ENCODE measurements at places on chromosomes 7 and 10.

- no peak for DNase-seq
Measured at GRCh38 chr7:94295850-94296249, 98.8 kb upstream of the COL1A2 start.

GRCh38 chr10:6482737-6483357 is 97.2 kb downstream of the PRKCQ start:
- no peak for DNase-seq

GRCh38 chr7:26657206-26657641 is 207.2 kb downstream of the SKAP2 start:
- DNase-seq: no peak

DNA sequence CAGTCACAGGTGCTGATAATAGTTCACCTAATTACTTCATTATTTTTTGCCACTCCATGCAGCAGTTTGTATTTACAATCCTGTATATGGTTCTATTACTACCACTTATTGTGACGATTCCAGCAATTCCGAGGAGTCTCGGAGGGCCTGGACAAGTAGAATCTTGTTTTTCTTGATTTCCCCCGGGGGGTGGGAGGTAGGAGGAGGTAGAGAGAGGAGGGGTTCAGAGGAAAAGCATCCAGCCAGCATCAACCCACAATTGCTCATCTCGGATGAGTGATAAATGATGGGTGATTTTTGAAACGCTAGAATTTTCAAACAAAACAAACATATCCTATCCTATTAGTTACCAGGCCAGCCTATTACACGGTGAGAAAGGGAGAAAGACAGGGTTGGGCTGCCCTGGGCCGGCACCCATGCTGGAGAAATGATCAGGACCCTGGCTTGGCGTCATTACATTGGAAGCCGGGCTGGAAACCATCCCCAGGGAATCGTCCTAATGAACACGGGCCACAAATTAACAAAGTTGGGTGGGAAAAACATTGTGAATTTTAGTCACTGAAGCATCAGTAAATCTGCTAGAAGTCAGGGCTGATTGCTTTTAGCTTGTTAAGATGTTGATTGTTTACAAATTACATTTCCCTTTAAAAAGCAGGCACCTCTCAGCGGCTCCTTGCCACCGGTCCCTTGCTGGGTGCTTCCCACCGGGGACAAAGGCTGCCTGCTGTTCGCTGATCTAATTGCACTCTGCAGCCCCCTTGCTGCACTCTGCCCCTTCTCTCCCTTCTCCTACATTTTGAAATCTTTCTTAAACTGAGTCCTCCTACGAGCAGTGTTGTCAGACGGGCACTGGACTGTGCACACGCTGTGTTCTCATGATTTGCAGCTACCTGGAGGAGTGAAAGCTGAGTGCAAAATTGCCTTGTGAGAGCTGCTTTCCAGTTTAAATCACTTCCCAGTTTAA is 95.5 kb downstream of the FAM204A start:
- DNase-seq: no peak

DNA sequence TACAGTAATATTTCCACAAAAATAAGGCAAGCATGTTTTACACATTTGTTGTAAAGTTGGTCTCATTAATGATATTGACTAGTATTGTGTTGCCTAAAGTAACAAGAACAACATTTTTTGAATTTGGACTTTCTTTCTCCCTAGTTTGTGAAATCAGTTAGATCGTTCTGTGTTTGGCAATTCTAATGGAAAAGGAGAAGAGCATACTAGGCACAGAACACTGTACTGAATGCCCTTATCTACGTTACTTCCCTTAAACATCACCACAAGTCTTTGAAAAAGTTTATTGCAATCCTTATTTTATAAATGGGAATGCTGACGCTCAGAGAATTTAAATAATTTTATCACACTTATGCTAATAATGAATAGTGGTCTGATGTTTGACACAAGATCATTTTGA is 372.2 kb downstream of the EXOC4 start:
- no peak for DNase-seq

Measured in cortex of kidney (tissue), 1 donor.